GM04504 (cell line): ENCODE measurements at places on chromosomes 2 and 18.

DNA sequence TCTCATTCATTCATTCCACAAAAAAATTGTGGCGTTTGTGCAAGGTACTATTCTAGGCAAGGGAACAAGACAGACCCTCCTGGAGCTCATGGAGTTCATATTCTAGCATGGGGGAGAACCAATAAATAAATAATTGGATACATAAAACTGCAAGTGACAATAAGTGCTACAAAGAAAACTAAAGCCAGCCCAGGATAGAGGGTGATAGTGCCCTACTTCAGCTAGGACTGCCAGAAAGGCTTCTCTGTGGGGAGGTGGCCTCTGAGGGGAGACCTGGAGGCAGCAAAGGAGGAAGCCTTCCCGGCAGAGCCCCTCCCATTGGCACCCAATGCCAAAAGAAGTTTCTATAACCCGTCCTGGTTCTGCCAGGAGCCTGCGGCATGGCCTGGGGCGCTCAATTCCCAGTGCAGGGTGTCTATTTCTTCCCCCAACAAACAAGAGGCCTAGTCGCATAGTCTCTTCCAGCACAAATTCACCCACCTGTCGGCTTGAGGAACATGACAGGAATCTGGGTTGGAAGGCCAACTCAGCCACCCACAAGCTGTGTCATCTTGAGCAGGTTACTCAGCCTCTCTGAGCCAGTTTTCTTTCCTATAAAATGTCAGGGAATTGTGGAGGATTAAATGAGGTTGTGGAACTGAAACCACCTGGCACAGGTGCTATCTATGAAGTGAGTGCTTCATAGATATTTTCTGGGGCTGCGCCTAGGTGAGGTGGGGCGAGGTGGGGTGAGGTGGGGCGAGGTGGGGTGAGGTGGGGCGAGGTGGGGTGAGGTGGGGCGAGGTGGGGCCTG, 94.3 kb downstream of the ZFP36L2 start:
- no peak for DNase-seq

DNA sequence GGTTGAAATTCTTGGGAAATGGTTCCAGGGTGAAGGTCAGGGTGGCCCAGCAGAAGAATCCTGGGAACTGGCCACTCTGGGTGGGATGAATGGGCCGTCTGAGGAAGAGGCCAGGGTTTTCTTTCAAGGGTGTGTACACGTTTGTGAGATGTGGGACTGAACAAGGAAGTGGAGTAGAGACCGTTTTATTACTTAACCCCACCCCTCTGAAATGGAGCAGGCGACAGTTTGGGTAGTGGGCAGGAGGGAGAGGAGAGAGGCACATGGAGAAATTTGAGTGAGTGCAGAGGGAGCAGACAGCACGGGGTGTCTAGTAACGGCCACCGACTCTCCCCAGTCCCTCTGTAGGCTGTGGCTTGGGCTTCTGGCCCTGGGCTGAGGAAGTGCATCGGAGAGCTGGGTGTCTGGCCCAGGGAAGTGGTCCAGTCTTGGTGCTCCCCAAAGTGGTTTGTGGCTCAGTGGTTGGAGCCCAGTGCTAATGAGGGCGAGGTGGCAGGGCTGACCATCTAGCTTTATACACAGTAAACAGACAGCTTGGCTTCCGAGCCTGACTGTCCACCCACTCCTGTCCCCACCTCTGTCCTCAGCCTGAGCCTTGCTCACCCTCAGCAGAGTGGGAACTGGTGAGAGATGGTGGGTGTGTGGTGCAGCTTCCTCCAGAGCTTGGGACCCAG, 135.3 kb downstream of the DYSF start:
- DNase-seq, result no peak

GRCh38 chr2:29921560-29921915, at the start of gene ALK:
ALK (minus strand) TSS chr2:29921586; CDS start chr2:29920659, 927 bp downstream.
- DNase-seq, result peak; percentile 28

- DNase-seq, result peak; percentile 37
Measured at GRCh38 chr2:18834341-18834740, 245.0 kb upstream of the NT5C1B start.

DNA sequence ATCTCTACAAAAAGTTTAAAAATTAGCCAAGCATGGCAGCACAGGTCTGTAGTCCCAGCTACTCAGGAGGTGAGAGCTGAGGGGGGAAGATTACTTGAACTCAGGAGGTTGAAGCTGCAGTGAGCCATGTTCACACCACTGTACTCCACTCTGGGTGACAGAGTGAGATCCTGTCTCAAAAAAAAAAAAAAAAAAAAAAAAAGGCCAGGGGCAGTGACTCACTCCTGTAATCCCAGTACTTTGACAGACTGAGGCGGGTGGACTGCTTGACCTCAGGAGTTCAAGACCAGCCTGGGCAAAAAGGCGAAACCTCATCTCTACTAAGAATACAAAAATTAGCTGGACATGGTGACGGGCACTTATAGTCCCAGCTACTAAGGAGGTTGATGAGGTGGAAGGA, 37.0 kb downstream of the PUM2 start:
- DNase-seq, result no peak

DNA sequence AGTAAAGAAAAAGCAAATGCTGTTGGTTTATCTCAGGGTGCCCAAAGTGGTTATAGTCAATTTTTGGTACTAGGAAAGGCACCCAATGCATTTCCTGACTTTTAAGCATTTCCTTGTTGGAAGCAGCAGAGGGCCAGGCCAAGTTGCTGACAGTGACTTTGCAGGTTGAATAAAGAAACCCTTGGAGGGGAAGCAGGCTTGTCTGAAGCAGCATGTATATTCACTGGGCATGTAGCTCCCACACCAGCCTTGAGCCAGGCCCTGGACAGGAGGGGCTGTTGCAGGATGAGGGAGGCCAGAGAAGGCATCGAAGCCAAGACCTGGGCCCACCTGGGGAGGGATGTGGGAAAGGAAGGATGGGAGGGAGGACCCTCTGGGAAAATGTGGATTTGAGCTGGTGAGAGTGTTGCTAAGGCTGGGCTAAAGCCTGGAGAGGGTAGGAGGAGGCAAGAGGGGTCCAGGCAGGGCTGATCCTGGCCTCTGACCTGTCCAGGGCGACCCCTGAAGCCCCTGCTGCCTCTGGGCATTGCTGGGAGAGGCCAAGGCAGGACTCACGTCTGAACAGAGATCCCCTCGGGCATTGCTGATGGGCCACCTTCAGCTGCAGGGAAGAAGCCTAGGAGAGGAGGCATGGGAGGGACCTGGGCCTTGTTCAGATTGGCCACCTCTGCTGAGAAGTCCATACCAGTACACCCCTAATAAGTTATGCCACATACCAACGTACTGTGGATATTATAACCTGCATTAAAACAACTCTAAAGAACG, 79.6 kb downstream of the STPG4 start:
- no peak for DNase-seq

- DNase-seq, result no peak
Measured at GRCh38 chr18:41744421-41745030, 210.5 kb upstream of the PIK3C3 start.

GRCh38 chr2:101803945-101804696, 106.6 kb downstream of the MAP4K4 start:
- no peak for DNase-seq

GRCh38 chr18:11113046-11113548, 36.3 kb downstream of the PIEZO2 start:
- DNase-seq, result no peak

DNA sequence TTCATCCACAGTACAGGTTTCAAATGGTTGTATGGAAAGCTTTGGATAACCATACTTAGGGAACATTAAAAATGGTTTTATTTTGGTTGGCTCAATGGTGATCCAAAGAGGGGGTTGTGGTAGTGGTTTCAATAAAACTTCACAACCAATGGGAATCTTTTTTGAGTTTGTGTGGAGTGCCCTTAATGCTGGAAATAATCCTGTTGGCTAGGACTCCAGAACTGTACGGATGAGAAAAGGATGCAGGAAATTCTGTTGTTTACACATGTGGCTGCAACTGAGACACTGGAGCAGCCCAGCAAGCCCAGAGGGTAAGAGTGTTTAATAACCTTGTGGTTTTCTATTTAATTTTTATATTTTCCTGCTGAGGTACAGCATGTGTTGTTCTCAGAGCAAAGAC, at the start of gene CCDC102B:
Gene CCDC102B, plus strand, starts transcription at position 210 of the 400 bp plus-strand sequence. CDS start 38,684 bp downstream, outside the sequence.
- DNase-seq, result peak; percentile 85

DNA sequence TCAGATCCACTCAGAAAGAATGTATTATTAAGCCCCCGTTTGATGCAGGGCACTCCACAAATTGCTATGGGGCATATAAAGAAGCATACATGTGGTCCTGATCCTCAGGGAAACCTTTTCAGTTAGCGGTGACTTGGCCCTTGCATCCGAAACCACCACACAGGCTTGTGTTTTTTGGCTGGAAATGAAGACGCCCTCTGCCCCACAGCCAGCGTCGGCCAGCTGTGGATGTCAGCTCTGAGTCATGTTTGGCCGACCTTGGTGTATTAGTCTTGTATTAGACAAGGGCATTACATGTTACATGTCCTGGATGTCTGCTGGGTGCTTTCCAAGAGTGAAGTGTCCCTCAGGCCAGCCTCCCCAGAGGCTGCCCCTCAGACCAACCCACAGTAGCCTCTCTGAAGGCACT, 107.6 kb upstream of the MAP3K20 start:
- no peak for DNase-seq

- DNase-seq, result no peak
Measured at GRCh38 chr18:72799106-72799505, 68.7 kb downstream of the NETO1 start.

GRCh38 chr2:18362696-18363095, 197.8 kb downstream of the RDH14 start:
- no peak for DNase-seq

GRCh38 chr2:39922679-39923405, 143.8 kb upstream of the THUMPD2 start:
- no peak for DNase-seq

- no peak for DNase-seq
Measured at GRCh38 chr18:26524504-26525351, 23.6 kb downstream of the KCTD1 start.

GRCh38 chr18:985212-985661, 80.6 kb downstream of the ADCYAP1 start:
- no peak for DNase-seq

DNA sequence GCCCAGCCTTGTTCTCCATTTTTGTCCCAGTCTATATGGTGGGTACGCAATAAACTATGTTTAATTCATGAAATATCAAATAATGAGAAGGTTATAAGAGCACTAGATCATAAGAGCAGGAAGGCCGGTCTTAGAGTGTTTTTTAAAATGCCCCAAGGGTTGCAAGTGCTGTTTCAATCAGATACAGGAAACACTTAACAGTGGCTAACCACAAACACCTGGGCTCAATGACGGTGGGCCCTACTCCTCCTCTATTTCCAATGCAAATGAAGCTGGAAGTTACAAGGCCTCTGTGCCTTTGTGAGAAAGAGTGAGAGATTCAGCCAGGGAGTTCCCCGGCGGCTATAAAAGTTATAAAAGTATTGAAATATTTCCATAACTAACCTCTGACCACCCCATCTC, 18.9 kb upstream of the WDR33 start:
- no peak for DNase-seq
